Left colon (tissue), 2 donors: ENCODE measurements at places on chromosomes 1 and 21. TPM values are rescaled to one million over a fixed set of nuclear protein-coding genes. Genes with fewer than 3 reads are reported as not detected.

ADORA3 gene
- total RNA-seq = 4.7 TPM

CLIC6 gene
- total RNA-seq = 15.0 TPM

HRNR gene
- not detected for total RNA-seq

CAPN8 gene
- 118 TPM for total RNA-seq

OXCT2 gene
- 1.4 TPM for total RNA-seq

FMO5 gene
- total RNA-seq = 100 TPM

LSM10 gene
- 24.2 TPM for total RNA-seq

ASAP3 gene
- total RNA-seq = 33.9 TPM
